ENCODE measurements at places on chromosomes 2 and 18.
A peak's percentile ranks its signal among the peaks of the same experiment; 100 is the strongest.

- DNase-seq: no peak
These were observed 41.1 kb downstream of the MYO7B start for GRCh38 chr2:127576433-127577207.

DNA sequence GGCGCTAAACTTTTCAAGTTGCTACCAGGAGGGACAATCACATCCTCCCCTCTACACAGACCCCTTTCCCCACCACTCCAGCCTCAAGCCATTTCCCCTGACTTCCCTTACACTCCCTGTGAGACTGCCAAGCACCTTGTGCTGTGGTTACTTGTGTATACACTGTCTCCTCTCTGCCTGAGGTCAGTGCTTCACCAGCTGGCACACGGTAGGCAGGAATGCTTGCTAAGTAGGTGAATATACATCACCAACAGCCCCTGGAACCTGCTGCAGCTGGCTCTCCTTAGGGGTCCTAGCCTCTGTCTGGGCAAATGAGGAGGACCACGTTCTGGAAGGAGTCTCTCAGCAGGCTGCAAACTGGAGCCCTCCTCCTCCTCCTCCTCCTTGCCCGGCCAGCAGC is 38.3 kb upstream of the ACAA2 start:
- DNase-seq: no peak

DNA sequence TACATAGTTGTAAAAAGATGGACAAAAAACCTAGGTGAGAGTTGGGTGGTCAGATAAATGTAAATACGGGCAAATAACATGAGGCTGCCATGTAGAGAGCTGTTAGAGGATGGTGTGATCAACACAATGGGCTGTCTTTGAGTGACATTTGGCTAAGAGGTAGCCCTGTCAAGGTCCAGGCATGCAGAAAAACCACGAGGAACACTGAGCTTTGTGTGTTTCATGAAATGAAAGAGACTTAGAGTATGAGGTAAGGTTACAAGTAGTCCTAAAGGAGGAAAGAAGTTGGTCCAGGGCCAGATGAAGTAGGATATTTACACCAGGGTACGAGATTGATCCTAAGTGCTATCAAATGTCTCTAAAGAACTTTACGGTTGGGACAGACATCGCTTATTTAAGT is 160.9 kb downstream of the RDH14 start:
- DNase-seq: no peak

GRCh38 chr2:76307495-76307894 is 596.8 kb upstream of the GCFC2 start:
- no peak for DNase-seq

- DNase-seq: peak; percentile 63
These were observed at the start of gene EMX1 for GRCh38 chr2:72917138-72917876. Gene EMX1 (plus strand): TSS chr2:72917519. CDS start chr2:72917853, 334 bp downstream.

- no peak for DNase-seq
These were observed 88.3 kb downstream of the SOWAHC start for GRCh38 chr2:109702250-109702985.

- DNase-seq: peak; percentile 70
These were observed 31.1 kb downstream of the HDAC4 start for GRCh38 chr2:239369631-239370161.

- DNase-seq: no peak
These were observed 120.7 kb downstream of the ATAD2B start for GRCh38 chr2:23806201-23806600.

- DNase-seq: no peak
These were observed 254.1 kb downstream of the GLI2 start for GRCh38 chr2:120989512-120990441.

DNA sequence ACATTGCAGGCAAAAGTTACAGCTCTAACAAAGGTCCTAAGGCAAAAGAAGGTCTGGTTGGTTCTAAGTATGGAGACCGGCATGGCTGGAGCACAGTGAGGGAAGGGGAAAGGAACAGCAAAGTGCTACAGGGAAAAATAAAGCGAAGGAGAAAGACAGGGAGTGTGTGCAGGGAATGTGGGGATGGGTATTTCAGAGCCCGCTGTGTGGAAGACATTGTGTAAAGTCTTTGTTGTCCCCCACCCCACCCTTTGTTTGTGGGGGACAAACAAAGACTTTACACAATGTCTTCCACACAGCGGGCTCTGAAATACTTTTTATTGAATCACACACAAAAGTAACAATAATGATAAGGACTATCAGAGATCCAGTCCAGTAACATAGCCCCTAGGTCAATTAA is 28.9 kb upstream of the C2orf15 start:
- no peak for DNase-seq

DNA sequence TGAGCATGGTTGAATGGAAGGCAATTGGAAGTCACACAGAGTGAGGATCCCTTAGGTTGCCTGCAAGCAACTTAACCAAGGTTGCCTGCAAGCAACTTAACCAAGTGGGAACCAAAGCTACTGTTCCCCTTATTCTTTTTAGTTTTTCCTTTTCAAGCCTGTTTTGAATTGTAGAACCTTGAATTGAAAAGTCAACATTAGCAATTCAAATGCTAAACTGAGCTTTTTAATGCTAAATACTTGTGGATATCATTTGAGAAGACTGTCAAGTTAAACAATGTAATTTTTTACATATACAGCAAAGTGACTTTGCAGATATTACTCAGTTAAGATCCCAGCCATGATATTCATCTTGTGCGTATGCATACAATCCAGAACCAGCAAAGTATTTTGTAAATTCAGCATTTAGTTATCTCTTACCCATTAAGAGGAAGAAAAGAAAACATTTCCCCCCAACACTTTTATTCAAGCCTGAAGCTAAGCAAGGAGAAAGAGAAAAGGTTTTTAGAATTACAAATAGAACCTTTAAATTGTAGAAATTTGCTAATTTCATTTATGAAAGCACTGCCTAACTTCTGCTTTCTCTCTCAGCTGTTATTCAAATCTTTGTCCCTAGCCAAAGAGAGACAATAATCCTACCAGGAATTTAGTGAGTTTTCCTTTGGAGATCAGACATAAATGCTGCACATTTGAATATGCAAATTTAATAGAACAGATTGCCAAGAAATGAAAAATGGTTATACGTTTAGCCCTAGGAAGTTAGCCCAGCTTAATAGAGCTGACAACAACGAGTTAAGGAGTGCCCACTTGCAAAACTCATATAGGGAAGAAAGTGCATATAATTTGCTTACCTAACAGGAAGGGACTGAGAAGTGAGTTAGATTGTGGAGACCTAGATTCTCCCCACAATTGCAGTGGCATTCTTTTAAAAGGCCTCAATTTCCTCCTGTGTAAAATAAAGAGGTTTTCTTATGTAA is 643.2 kb upstream of the PIK3C3 start:
- no peak for DNase-seq

DNA sequence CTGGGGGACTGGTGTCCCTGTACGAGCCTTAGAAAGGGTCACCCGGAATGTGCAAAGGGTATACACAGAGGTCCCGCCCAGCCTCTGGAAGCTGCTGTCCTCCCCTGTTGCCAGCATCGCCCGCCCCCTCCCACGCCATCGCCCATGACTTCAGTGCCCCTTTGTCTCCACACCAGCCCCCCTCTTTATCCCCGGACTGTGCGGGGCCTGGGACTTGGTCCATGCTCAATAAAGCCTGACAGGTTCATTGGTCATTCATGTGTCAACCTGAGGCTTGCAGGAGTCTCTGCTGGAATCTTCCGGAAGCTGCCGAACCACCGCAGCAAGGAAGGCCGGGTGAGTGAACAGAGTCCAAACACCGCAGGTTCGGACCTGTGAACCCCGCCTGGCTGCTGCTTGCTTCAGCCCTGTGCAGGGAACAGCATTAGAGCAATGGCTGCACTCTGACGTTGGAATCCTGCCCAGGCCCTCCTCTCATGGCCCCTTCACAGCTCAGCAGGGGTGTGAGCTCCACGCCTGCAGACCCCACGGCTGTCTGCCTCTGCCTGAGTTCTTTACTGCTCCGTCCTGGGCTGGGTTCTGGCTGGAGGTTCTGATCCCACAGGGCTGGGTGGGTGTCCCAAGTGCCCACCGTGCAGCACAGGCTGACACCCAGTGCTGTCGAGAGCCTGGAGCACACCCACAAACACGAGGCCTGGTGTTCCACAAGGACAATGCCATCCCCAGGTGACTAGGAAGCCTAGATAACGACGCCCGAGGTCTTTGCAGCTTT is 96.5 kb downstream of the SEPTIN10 start:
- DNase-seq: no peak

DNA sequence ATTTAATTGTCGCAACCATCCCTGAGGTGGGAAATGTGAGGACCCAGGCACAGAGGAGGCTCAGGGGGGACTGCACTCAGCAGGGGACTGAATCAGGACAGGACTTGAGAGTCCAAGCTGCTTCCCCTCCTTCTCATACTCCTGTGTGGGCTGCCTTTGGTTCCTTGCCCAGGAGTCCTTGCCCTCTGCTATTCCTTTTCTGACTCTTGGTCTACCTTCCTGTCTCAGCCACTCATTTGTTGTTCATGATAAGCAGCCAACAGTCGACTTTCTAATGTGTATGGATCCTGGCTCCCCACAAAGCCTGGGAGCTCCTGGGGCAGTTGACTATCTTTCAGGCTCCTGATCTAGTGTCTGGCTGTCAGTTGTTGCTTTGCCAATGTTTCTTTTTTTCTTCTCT is 28.3 kb downstream of the GATA6 start:
- no peak for DNase-seq

DNA sequence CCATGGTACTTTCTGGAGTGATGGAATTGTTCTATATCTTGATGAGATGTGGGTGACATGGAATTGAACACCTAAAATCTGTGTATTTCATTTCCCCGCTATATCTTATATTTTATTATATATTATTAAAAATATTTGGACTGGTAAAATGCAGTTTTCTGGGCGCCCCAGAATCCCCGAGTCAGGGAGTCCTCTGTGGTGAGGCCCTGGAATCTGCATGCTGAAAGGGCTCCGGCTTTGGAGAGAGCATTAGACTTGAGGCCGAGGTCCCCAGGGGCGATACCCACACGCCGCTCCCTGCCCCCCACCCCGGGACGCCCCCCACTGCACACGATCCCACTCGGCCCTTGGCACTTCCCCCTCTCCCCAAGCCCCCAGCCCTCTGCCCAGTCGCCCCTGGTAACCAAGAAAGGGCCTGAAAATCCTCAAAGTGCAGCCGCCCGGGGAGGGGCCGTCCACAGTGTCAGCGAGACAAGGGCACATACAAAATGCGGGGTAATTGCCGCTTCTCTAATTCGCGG is 126.0 kb downstream of the ZFP36L2 start:
- no peak for DNase-seq

- DNase-seq: no peak
These were observed 126.3 kb upstream of the HS6ST1 start for GRCh38 chr2:128444816-128445522.

GRCh38 chr2:56040834-56041233 is 117.3 kb upstream of the EFEMP1 start:
- DNase-seq: no peak

DNA sequence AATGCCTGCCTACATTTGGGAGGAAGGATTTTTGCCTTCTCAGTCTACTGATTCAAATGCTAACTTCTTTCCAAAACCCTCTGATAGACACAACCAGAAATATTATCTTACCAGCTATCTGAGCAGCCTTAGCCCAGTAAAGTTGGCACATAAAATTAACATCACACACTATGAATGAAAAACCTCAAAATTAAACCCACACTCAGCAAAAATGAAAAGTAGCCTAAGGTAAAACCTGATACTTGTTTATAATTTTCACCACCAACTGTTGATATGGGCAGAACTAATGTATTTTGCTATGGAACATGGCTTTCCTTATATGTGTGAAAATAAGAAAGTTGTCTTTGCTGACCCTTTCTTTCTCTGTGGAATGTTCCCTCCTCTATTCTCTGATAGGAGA is 226.0 kb downstream of the DPP10 start:
- no peak for DNase-seq

DNA sequence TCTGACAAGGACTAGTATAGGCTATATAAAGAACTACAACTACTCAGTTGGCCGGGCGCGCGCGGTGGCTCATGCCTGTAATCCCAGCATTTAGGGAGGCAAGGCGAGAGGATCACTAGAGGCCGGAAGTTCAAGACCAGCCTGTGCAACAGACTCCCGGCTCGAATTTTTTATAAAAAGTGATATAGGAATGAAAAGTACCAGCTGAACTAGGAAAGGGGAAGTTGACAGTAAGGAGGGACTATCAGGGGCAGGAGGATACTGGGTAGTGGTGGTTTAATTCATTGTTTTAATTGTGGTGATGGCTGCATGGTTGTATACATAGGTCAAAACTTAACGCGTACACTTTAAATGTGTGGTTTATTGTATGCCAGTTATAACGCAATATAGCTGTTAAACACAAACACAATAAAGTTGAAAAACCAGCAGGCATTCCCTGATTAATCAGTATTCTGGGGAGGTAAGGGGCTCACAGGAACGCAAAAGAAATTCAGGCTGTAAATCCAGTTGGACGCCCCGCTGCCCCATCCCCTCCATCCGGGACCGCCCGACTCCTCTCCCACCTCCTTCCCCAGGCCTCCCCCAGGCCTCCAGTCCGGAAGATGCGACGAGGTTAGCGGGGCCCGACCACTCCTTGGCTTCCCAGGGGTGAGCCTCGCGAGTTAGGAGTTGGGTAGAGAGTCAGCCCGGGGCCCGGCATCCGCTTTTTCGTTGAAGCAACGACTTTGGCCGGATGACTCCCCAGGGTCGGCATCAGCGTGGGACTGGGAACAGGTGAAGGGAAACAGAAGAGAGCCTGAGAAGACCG is 746 bp upstream of the POLR1B start:
- DNase-seq: peak; percentile 80

DNA sequence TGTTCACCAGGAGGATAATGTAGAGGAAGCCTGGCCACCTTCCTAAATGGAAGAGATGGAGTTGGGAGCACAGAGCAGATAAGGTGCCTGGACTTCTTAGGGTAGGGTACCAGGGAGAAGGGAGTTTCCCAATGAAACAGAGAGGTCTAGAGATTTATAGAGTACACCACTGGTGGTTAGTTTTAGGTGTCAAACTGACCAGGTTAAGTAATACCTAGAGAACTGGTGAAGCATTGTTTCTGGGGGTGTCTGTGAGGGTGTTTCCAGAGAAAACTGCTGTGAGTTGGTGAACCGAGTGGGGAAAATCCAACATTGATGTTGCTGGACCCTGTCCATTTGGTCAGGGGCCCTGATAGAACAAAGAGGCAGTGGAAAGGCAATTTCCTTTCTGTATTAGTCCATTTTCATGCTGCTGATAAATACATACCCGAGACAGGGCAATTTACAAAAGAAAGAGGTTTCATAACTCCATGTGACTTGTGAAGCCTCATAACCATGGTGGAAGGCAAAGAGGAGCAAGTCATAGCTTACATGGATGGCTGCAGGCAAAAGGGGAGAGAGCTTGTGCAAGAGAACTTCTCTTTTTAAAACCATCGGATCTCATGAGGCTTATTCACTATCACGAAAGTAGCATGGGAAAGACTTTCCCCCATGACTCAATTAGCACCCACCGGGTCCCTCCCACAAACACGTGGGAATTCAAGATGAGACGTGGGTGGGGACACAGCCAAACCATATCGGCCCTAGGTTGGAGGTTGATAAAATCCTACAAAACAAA is 260.8 kb downstream of the CBLN2 start:
- DNase-seq: no peak

- no peak for DNase-seq
These were observed 42.5 kb downstream of the CXCR4 start for GRCh38 chr2:136075476-136075875.

- DNase-seq: no peak
These were observed 275.9 kb downstream of the CDH20 start for GRCh38 chr18:61609131-61609530.
